ENCODE measurements at places on chromosomes 7 and 10.

DNA sequence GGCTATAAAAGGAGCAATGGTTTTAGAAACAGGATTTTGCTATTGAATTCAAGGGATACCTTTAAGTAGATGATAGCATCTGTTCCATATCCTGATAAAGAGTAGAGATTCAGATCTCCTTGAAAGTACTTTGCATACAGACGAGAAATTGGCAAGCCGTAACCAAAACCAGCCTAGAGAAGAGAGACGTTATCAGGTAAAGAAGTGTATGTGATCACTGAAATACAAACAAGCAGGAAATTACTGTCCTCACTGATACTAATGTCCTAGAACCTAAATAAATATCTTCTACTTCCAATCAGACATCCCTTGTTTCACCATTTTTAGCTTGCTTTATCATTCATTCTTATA, 9.4 kb downstream of the PDK4 start:
- DNase-seq: no peak
- peaks cover 37% of the 10 kb centered on the region for H3K4me1 ChIP-seq
- H3K36me3 ChIP-seq: peaks cover 4% of the 10 kb centered on the region

- H3K27ac ChIP-seq: peak overlapping the region; percentile 98
- peak overlapping the region; percentile 99 for H3K4me3 ChIP-seq
- DNase-seq: peak; percentile 92
- no peaks in the 10 kb centered on the region for H3K27me3 ChIP-seq
- H3K4me1 ChIP-seq: peaks cover 31% of the 10 kb centered on the region
These were observed 811 bp upstream of the ARHGAP12 start for GRCh38 chr10:31929261-31930022.

DNA sequence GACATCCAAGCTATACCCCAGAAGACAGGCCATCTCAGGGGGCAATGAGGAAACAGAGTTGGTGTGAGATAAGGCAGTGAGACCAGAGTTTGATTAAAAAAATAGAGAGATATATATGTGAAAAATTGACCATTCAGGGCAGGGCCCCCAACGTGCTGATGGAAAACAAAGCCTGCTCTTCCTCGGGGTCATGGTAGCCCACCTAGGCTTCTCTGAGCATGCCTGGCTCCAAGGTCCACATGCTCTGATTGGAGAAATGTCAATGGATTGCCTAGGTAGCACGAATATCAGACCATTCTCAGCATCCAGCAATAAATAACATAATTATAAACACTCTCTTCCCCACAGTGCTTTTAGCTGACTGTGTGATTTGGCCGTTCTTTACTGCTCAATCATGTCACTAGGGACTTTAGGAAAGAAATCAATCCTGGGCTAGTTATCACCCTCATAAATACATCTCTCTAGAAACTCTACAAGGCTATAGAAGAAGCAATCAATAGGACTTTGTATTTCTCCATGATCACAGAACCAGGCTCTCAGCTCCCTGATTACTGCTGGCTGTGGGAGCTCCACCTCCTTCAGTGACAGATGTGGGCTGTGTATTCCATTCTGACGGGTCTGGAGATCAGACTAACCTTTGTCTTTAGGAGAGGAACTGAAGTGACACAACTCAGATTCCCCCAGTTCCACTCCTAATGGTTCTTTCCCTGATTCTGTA, 766.4 kb downstream of the GRID1 start:
- H3K4me1 ChIP-seq: no peaks in the 10 kb centered on the region
- H3K36me3 ChIP-seq: no peaks in the 10 kb centered on the region
- H3K27ac ChIP-seq: no peak overlapping the region
- H3K27me3 ChIP-seq: no peaks in the 10 kb centered on the region
- peak; percentile 34 for DNase-seq

GRCh38 chr10:133276435-133277201, at the start of gene ADAM8:
Gene ADAM8 (minus strand): TSS chr10:133276868. CDS start chr10:133276817, 51 bp downstream.
- H3K36me3 ChIP-seq: peaks cover 30% of the 10 kb centered on the region
- H3K4me3 ChIP-seq: peak within 1 kb of the TSS; percentile 30
- H3K27ac ChIP-seq: no peak within 1 kb of the TSS
- no peak for DNase-seq

GRCh38 chr10:108515821-108516220, 1351.3 kb upstream of the SORCS1 start:
- no peak overlapping the region for H3K4me3 ChIP-seq
- no peaks in the 10 kb centered on the region for H3K4me1 ChIP-seq
- H3K27me3 ChIP-seq: no peaks in the 10 kb centered on the region
- DNase-seq: no peak

DNA sequence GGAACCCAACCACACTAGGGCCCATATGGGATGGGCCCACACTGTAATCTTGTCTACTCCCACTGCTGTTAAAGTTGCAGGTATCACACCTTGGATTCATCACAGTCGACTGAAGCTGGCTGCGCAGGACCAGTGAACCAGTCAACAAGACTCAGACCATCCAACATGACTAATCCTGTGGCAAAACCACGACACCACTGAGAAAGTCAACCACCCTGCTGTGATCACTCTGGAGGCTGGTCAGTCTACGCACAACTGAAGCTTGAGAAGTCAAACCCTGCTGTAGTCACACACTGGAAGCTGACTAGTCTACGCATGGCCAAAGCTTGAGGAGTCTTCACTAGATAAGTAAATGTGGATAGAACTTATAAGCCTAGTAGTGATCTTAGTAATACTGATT, 9.6 kb upstream of the CYREN start:
- peaks cover 40% of the 10 kb centered on the region for H3K36me3 ChIP-seq
- H3K27ac ChIP-seq: no peak overlapping the region
- H3K27me3 ChIP-seq: no peaks in the 10 kb centered on the region
- H3K4me1 ChIP-seq: no peaks in the 10 kb centered on the region
- H3K4me3 ChIP-seq: no peak overlapping the region

GRCh38 chr10:69636626-69637605, 6.9 kb downstream of the FAM241B start:
- no peaks in the 10 kb centered on the region for H3K36me3 ChIP-seq
- H3K27ac ChIP-seq: no peak overlapping the region
- H3K4me1 ChIP-seq: peaks cover 9% of the 10 kb centered on the region
- no peak for DNase-seq

DNA sequence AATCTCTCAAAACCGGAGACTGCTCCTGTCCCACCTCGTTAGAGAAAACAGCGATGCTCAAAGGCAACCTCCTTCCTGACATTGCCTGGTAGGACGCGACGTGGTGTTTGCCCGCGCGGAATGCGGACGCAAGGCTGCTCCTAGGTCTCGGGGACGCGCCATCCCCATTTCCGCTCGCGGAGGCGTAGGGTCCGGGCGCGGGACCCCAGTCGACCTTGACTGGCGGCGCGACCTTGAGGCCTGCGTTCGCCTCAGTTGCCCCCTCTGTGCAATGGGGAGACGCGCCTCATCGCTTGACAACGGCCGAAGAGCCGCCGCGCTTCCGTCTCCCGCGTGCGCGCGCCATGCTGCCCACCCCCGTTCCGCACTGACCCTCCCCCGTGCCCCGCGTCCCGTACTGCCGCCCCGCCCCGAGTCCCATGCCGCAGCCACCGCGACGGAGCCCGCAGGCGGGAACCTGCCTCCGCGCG, 412 bp upstream of the PPIA start:
- peaks cover 33% of the 10 kb centered on the region for H3K4me1 ChIP-seq
- DNase-seq: no peak
- peak overlapping the region; percentile 98 for H3K27ac ChIP-seq
- H3K4me3 ChIP-seq: peak overlapping the region; percentile 77

DNA sequence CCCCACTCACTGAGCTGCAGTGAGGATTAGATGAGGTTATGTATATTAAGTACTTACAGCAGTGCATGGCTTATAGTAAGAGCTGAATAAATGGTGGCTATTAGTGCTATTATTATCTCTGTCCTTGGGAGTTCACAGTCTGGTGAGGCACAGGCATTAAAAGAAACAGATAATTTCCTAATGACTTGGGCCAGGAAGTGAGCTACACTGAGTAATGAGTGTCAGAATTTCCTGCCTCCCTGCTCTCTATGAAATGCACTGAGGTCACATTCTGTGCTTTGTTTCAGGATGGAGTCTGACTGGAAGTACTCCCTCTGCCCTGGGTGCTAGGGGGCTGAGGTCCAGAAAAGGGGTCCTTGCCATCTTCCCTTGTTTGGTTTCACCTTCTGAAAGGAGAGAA, 48.7 kb upstream of the LOXL4 start:
- no peaks in the 10 kb centered on the region for H3K27me3 ChIP-seq
- no peak for DNase-seq
- H3K36me3 ChIP-seq: no peaks in the 10 kb centered on the region

GRCh38 chr10:112775892-112776674, 174.0 kb upstream of the TCF7L2 start:
- H3K36me3 ChIP-seq: no peaks in the 10 kb centered on the region
- no peak overlapping the region for H3K4me3 ChIP-seq
- DNase-seq: no peak
- H3K4me1 ChIP-seq: peaks cover 11% of the 10 kb centered on the region
- H3K27me3 ChIP-seq: no peaks in the 10 kb centered on the region

DNA sequence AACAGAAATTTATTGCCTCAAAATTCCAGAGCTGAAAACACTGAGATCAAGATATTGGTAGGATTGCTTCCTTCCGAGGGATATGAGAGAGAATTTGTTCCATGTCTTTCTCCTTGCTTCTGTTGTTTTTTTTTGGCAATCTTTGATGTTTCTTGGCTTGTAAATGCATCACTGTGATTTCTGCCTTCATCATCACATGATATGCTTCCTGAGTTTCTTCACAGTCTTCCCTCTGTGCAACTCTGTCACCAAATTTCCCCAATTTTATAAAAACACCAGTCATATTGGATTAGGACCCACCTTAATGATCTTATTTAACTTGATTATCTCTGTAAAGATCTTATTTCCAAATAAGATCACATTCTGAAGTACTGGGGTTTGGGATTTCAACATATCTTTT, 14.7 kb downstream of the TMEM236 start:
- H3K36me3 ChIP-seq: no peaks in the 10 kb centered on the region
- H3K27me3 ChIP-seq: no peaks in the 10 kb centered on the region
- H3K4me1 ChIP-seq: no peaks in the 10 kb centered on the region
- no peak for DNase-seq

DNA sequence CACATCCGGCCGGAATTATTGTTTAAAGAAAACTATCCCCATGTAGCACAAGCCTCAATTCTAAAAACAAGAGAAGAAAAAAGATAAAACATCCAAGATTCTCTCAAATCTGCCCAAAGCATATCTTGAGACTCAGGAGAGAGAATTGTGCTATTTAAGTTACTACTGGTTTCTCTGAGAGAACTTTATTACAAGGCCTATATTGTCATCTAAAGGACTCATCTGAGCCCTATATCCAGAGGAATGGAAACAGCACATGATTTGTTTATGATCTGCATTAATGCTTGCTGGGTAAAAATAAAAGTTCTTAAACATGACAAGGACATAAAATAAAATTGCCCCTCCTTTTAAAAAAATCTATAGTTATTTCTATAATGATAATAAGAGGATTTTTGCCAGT, 25.0 kb downstream of the LRRN3 start:
- no peak overlapping the region for H3K27ac ChIP-seq
- H3K4me3 ChIP-seq: no peak overlapping the region
- no peaks in the 10 kb centered on the region for H3K4me1 ChIP-seq
- no peak for DNase-seq
- H3K27me3 ChIP-seq: no peaks in the 10 kb centered on the region
- H3K36me3 ChIP-seq: no peaks in the 10 kb centered on the region

- no peaks in the 10 kb centered on the region for H3K36me3 ChIP-seq
- DNase-seq: no peak
- H3K4me3 ChIP-seq: no peak overlapping the region
These were observed 140.1 kb downstream of the GLI3 start for GRCh38 chr7:42096681-42097561.

DNA sequence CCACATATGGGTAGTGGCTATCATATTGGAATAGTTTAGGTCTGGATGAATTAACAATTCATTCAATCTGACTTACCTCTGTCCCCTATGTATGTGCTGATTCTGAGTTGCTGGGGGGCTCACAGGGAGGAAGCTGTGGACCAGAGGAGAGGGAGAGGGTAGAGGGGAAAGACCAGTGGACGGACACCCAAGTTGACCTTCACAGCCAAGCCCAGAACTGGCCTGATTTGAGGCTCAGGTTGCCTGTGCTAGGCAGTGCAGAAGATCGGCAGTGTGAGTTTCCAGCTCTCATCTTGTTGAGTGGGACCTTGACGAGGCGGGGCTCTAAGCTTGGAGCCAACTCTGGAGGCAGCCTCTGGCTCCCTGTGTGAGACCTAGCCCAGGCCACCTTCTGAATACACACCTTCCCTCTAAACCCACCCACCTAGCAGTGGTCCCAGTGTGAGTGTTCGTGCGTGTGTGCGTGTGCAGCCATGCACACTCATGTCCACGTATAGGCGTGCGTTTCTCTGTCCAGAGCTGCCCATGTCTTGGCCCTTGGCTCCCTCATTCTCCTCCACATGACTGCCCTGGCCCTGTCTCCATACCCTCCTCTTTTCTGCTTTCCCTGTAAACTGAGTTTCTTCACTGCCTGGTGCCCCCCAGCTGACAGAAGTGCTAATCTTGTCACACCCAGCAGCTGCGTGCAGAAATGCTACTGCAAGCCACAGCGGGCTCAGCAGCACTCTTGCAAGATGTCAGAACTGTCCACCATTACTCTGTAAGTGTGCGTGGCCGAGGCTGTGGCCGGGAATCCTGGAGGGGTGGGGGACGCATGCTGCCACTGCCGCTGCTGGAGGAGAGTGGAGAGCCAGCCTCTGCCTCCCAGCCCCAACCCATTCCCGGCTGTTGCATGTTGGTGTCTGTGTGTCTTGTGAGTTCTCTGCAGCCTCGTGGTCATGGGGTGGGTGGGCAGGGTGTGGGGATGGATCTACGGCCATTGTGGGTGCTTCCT, 47.6 kb downstream of the ADCYAP1R1 start:
- H3K4me3 ChIP-seq: no peak overlapping the region
- no peak for DNase-seq
- no peaks in the 10 kb centered on the region for H3K27me3 ChIP-seq
- H3K27ac ChIP-seq: no peak overlapping the region

DNA sequence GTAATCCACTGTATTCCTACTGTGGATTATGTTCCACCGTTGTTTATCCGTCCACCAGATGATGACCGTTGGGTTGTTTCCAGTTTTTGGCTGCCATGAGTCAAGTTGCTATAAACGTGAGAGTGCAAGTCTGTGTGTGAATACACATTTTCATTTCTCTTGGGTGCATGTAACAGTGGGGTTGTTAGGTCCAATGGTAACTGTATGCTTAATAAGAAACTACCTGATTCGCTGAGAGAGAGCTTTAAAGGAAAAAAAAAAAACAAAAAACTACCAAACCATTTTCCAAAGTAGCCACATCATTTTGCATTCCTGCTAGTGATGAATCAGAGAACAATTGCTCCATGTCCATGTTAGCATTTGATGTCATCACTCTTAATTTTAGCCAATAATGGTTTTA, 15.9 kb downstream of the UBN2 start:
- no peaks in the 10 kb centered on the region for H3K36me3 ChIP-seq
- no peak overlapping the region for H3K27ac ChIP-seq
- no peaks in the 10 kb centered on the region for H3K27me3 ChIP-seq
- DNase-seq: no peak
- H3K4me3 ChIP-seq: no peak overlapping the region

Data from vagina (tissue), 2 donors.